CD8-positive, alpha-beta memory T cell (primary cell): ENCODE measurements at places on chromosomes 2 and 18. TPM values are rescaled to one million over a fixed set of nuclear protein-coding genes. Genes with fewer than 3 reads are reported as not detected.

- no peak for DNase-seq
Observed at GRCh38 chr2:145137211-145137610, 617.3 kb upstream of the ZEB2 start.

GRCh38 chr18:13611142-13611600, 115.2 kb downstream of the FAM210A start:
- peak; percentile 81 for DNase-seq

- no peak for DNase-seq
Observed at GRCh38 chr18:67517444-67517765, 885 bp upstream of the DSEL start.

GRCh38 chr18:10418836-10419235, 35.6 kb upstream of the APCDD1 start:
- DNase-seq: no peak

GRCh38 chr2:83068714-83069113, 1390.4 kb downstream of the SUCLG1 start:
- no peak for DNase-seq

GRCh38 chr2:172597176-172597842, 41.4 kb downstream of the PDK1 start:
- DNase-seq: no peak

DNA sequence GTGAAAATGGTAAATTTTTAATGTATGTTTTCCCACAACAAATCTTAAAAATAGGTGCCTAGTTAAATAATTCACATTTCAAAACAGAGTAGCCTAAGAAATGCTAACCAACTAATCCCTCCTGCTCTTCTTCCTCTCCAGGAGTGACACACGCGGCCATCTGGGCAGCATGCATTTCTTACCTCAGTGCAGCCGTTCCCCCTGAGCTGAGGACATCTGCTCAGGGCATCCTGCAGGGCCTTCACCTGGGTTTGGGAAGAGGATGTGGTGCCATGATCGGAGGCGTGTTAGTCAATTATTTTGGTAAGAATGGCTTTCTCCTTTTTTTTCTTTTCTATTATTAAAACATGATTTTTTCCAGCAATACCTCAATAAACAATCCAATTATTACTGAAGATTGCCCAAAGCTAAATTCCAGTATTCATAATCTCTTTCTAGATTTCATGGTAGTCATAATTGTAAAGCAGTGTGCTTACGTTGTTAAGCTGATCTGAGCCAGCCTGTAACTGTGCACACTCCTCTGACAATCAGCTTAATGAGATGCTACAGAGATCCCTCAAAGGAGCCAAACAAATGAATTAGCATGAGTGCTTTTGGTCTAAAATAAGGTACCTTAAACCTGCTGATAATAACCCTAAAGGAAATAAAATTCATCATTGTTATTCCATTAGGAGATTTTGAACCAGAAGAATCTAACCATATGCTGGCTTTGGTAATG, 45.8 kb downstream of the NEMP2 start:
- no peak for DNase-seq

DNA sequence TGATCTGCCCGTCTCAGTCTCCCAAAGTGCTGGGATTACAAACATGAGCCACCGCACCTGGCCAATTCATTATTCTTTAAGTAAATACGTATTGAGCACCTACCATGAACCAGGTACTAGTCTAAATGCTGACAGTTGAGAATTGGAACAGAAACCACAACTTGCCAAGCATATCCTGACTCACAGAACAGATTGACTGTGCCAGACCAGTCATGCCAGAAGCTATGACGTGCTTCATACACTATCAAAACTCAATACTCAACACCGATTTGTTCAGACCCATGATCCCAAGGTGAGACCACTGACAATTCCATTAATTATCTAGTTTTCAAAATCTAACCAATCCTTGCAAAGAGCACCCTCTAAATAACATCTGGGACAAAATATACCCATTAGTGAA, 148.6 kb downstream of the B3GNT2 start:
- DNase-seq: no peak

DNA sequence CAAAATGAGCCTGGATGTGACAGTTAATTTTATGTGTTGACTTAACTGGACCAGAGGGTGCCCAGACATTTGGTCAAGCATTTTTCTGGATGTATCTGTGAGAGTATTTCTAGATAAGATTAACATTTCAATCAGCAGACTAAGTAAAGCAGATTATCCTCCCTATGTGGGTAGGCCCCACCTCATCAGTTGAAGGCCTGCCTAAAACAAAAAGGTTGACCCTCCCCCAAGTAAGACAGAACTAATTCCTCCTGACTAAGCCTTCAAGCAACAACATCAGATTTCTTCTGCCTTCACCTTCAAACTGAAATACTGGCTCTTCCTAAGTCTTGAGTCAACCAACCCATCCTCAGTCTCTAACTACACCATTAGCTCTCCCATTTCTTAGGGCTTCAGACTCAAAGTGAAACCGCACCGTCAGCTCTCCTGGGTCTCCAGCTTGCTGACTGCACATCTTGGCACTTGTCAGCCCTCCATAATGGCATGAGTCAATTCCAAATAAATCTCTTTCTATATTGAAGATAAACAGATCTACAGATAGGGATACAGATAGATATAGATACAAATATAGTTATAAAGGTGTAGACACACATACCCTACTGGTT, 47.9 kb downstream of the MEMO1 start:
- no peak for DNase-seq

DNA sequence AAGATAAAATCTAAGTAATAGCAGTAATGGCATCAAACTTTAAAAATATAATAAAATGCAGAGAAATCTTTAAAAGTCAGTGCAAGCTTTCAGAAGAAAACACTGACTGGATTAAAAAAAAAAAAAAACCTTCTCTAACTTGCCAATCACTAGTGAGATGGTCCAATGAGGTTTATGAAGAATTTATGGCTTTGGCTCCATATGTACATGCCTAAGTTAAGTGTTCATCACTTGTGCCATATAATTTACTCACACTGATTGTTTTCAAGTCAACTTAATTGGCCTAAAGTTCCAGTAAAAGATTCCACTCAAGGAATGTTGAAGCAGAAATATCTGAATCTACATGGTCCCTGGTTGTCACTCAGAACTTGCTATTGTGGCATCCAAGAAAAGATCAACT, 40.7 kb upstream of the RAB27B start:
- no peak for DNase-seq

- no peak for DNase-seq
Observed at GRCh38 chr2:141439524-141439923, 691.3 kb downstream of the LRP1B start.

- DNase-seq: no peak
Observed at GRCh38 chr2:64659252-64659651, 5.5 kb upstream of the SERTAD2 start.

DNA sequence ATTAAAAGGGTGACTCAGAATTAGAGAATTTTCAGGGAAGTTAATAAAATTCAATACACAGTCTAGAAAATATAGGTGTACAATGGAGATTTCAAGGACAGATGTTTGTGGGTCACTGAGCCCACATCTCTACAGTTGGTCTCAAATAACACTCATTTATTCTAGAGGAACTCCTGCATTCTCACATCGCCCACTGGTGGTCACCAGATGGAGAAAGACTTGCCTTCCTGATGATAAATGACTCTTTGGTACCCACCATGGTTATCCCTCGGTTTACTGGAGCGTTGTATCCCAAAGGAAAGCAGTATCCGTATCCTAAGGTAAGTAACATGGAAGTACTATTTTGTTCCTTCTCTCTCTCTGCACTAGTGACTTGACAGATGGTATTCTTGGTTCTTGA, 1297.1 kb downstream of the DPP10 start:
- DNase-seq: no peak

TM4SF20 gene
- total RNA-seq: not detected

KLHL30 gene
- not detected for total RNA-seq

RGPD3 gene
- total RNA-seq: 0.18 TPM

KCNJ3 gene
- total RNA-seq: not detected

TMEM17 gene
- 0.84 TPM for total RNA-seq

IL36G gene
- total RNA-seq: not detected

UGT1A1 gene
- not detected for total RNA-seq
